ENCODE measurements at places on chromosomes 13 and 19.

GRCh38 chr19:6014551-6015135, 36.7 kb upstream of the RANBP3 start:
- DNase-seq: no peak

DNA sequence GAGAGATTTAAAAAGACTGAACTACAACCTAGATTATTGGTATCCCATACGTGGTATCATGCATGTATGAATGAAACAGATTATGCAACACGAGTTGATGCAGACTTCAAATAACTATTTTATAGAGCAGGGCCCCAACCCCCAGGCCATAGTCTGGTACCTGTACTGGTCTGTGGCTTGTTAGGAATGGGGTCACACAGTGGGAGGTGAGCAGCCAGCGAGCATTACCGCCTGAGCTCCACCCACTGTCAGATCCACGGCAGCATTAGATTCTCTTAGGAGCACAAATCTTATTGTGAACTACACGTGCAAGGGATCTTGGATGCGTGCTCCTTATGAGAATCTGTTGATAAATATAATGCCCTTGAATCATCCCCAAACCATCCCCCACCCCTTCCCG, 320.2 kb downstream of the TBC1D4 start:
- DNase-seq: no peak

DNA sequence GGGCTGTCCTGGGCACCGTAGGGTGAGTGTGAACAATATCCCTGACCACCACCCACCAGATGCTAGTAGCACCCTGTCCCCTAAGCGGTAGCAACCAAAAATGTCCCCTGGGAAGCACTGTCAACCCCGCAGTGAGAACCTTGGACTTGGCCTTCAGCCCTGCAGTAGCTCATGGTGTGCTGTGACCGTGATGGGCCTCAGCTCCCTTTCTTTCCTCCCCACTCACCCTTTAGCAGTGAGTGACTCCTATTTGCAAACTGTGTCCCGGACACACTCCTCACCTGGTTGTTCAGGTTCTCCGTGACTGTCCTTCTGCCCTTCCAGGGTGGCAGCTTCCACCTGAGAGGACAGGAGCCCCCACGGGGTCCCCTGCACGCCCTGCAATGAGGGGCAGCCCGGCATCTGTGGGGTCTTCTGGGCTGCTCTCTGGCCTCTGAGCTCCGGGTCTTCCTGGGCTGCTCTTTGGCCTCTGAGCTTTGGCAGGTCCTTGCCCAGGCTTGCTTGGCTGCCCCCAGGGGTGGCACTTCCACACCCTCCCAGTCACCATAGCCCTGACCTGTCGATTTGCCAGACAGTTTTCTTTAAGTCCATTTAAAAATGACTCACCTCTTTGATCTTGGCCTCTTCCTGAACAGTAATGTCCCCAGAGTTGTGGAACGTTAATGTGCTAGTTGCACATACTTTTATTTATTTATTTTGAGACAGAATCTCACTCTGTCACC, 3.8 kb downstream of the KDM4B start:
- no peak for DNase-seq

GRCh38 chr13:90882551-90882950, 464.9 kb upstream of the MIR17HG start:
- no peak for DNase-seq

- no peak for DNase-seq
Observed at GRCh38 chr19:50808856-50809255, 14.7 kb downstream of the KLK1 start.

GRCh38 chr19:13001502-13002165, 6.4 kb downstream of the NFIX start:
- DNase-seq: no peak

- peak; percentile 61 for DNase-seq
Observed at GRCh38 chr19:17001603-17002183, 24.9 kb downstream of the CPAMD8 start.

GRCh38 chr13:65540175-65540574, 1690.0 kb downstream of the PCDH9 start:
- DNase-seq: no peak

DNA sequence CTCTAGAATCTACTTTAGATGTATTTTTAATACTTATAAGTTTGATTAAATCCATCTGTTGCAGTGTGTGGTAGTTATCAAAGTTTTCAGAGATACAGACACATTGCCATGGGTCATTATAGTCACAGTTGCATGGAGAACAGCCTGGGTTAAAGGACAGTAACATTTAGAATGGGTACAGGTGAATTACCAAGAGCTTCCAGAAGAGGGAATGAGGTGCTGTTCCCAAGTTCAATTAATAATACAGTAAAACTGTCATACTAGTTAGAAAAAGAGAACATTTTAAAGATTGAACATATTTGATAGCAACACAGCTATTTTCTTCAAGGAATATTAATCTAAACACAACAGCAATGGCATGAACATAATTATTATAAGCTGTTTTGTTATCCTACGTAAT, 322.6 kb upstream of the SLC10A2 start:
- DNase-seq: no peak

GRCh38 chr13:33528896-33529295, 243.3 kb upstream of the STARD13 start:
- DNase-seq: no peak

- DNase-seq: no peak
Observed at GRCh38 chr13:53135301-53135700, 106.7 kb downstream of the OLFM4 start.

DNA sequence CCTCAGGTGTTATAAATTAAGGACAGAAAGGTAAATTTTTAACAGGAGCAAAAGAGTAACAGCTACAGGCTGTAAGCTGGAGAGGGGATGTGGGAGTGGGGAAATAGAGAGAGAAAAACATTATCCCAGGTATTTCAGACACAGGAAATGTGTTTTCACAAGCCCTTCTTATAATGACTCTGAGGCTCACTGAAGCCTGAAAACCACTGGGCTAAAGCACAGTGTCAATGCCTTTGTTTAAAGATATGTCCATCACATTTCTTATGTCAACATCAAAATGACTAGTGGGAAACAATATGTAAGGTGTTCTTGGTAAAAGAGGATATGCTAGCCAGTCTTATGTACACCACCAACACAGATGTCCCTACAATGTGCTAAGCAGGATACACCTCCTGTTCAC, 365.9 kb downstream of the FGF14 start:
- no peak for DNase-seq

GRCh38 chr19:17889609-17890214, 18.0 kb downstream of the SLC5A5 start:
- DNase-seq: no peak

DNA sequence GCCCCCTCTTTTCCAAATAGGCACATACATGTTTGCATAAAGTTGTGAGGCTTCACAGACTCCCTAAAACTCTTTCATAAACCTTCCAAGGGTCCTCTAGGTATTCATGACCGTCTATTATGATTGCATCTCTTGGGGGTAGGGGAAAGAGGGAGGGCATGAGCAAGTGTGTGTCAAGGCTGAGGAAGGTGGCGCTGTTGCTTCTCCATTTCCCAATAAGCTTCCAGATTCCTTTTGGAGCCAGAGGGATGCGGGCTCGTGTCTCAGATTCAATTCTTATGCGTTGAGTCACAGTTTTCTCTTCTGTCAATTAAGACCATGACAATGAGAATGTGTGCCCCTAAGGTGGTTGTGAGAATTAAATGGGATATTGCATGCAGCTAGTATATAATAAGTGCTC, 51.0 kb upstream of the CYP2A7 start:
- DNase-seq: no peak

GRCh38 chr13:110483386-110483968, 78.0 kb downstream of the RAB20 start:
- no peak for DNase-seq

DNA sequence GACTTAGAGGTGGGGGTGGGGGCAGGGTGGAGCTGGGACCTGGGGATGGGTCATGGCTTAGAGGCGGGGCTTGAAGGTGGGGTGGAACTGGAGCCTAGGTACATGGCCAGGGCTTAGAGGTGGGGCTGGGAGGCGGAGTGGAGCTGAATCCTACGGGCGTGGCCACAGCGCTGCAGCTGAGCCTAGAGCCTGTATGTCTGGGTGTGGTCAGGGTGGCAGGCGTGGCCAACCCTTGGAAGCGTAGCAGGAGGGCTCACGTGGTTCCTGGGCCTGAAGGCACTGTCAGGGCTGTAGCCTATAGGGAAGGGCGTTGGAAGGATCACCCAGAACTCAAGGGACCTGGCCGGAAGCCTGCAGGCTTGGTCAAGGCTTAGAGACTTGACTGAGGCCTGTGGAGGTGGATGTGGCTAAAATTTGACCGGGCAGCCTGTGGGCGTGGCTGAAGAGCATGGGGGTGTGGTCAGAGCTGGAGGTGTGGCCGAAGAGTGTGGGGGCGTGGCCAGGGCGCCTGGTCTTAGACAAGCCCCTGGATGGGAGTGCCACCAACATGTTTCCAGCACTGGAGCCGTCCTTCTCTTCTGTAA, 24.3 kb downstream of the COLGALT1 start:
- no peak for DNase-seq

- no peak for DNase-seq
Observed at GRCh38 chr13:72253754-72254153, 386.8 kb upstream of the DACH1 start.

- peak; percentile 72 for DNase-seq
Observed at GRCh38 chr19:9538183-9539058, at the start of gene ZNF426. TSS of gene ZNF426 (minus strand) at chr19:9538645. CDS start at chr19:9536232, 2,413 bp downstream.

DNA sequence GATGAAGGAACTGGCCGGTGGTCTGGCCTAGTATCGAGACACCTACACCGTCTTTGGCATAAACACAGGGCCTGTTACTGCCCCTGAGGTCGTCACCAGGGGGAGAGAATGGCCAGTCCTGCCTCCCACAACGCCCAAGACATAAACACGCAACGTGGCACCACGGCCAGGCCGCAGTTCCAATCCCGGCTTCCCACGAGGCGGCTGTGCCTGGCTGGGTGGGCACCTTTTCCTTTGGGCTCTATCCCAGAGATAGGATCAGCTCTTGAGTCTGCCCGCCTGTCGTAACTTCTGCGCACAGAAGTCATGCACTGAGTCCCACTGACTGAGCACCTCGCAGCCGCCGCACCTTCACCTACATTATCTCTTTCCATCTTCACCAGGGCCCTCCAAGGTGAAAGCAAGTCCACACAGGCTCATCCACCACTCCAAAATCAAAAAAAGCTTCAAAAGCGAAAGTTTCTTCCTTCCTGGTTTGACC, 1.1 kb downstream of the MIER2 start:
- DNase-seq: no peak

DNA sequence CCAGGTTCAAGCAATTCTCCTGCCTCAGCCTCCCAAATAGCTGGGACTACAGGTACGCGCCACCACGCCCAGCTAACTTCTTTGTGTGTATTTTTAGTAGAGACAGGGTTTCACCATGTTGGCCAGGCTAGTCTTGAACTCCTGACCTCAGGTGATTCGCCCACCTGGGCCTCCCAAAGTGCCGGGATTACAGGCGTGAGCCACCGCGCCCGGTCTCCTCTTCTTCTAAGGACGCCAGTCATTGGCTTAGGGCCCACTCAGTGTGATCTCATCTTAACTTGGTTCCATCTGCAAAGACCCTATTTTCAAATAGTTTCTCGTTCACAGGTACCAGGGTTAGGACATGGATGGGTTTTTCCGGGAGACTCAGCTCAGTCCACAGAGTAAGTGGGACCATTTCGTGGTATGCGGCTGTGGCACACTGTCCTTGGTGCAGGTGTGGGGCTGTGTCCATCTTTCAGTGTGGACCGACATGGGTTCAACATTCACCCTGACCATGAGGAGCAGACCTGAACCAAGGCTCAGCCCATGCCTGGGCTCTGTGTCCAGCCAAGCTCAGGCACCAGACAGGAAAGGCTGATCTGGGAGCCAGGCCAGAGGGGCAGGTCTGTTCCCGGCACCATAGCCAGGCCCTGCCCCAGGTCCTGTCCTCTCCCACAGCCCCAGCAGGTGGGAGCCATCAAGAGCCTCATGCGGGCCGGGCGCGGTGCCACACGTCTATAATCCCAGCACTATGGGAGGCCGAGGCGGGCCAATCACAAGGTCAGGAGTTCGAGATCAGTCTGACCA, 2.8 kb upstream of the MKNK2 start:
- no peak for DNase-seq

DNA sequence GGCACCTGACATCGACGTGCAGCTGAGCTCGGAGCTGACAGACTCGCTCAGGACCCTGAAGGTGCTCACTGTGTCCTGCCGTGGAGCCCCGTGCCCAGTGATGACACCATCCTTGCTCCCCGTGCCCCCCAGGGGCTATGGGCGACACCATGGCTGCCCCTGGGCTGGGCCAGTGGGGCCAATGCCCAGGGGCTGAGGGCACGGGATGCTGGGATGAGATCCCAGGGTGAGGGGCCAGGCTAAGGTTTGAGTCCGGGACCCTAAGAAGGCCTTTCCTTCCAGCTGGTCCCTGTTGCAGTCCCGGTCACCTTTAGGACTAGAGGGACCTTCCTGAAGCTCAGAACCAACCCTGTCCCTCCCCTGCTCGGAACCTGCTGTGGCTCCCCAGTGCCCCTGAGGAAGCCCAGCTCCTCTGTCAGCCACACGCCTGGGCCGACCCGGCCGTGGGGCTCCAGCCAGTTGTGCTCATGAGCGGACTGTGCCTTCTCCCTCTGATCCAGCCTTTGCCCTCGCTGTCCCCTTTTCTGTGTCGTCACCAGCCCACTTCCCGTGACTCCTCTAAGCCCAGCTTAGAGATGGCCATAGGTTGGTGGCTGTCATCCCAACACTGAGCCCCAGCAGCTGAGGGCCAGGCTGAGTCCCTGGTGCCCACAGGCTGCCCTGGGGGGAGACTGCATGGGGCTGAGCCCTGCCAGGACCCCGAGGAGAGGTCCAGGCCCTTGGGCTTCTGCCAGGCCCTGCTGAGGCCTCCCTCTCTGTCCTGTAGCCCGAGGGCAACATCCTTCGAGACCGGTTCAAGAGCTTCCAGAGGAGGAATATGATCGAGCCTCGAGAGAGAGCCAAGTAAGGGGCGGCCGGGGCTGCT, 10.6 kb downstream of the NOP53 start:
- DNase-seq: no peak

DNA sequence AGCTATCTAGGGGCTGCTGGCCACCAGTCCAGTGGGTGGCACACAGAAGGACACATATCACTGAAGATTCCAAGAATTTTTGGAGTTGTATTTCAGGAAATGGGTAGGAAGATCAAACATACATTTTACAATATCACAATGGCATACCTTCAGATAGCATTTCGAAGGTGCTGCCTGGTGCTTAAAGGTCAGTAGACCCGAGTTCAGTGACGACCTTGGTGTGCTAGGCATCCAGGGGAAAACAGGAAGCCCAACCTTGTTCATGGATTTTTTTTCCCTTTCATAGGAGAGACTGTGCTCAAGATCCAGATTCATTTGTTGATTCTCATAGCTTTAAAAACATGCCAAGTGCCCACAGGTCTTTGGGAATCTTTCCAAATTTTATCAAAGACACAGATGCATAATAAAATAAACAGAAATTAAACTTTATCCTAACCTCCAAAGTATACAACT, 51.0 kb upstream of the RCBTB2 start:
- no peak for DNase-seq

- no peak for DNase-seq
Observed at GRCh38 chr13:89458456-89458855, 1787.3 kb downstream of the SLITRK5 start.

DNA sequence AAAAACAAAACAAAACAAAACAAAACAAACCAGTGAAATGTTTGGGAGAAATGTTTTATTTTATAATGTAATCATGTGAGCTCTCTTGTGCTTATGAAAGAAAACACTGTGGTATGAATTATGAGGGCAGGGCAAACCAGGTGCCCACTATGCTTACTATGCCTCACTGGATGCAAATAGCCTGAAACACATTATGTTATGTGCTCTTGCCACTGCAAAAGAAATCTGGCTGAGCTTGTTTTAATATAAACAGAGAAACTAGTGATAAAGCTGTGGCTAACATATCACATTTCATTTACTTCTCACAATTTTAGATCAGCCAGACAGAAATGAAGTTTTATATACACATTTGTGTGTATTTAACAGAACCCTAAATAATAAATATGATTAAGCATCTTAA, 8.7 kb upstream of the NBEA start:
- DNase-seq: no peak

GRCh38 chr13:49214917-49215376, 5.2 kb upstream of the MLNR start:
- no peak for DNase-seq

Data from stimulated activated CD8-positive, alpha-beta memory T cell treated with anti-CD3 and anti-CD28 coated beads, Interleukin-2, amount 100 ng/mL, for 1 hour (primary cell).